ENCODE measurements at places on chromosomes 5 and 9.
A peak's percentile ranks its signal among the peaks of the same experiment; 100 is the strongest.

GRCh38 chr5:151862811-151863472 lies 61.7 kb downstream of the GLRA1 start:
- no peak for DNase-seq

- no peak for DNase-seq
Observed at GRCh38 chr5:30050056-30050815, 1143.2 kb upstream of the CDH6 start.

- DNase-seq, result peak; percentile 71
Observed at GRCh38 chr5:54671111-54671531, 153.6 kb downstream of the SNX18 start.

GRCh38 chr5:66180282-66181155 lies 36.4 kb downstream of the SREK1 start:
- no peak for DNase-seq

DNA sequence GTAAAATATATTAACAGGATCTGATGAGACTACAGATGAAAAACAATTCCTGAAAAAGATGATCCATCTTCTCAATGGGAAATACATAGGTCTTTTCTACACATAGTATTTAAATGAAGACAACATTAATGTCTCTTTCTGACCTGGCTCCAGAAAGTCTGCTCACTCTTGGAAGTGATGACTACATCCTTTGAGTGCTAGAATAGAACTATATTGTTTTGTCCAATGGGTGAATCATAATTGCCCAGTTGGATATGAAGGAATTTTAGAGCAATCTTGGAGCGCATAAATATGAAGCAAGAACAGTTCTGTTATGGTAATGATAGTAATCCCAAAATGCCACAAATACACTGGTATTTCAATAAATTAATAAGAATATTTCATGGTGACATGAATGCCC lies 322.1 kb downstream of the DEPDC1B start:
- no peak for DNase-seq

DNA sequence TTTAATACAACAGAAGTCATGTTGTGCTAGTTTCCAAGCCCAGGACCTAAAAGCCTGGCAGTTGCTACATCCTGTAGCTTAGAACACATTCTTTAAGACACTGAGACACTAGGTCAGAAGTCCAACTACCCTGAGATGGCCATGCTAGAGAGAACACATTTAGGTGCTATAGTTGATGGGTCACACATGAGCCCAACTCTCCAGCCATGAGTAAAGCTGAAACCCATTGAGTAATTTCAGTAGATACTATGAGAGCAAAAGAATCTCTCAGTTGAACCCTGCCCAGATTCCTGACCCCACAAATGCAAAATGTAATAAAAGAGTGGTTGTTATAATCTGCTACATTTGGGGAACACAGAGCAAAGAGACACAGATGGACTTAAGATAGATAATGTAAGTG lies 164.4 kb downstream of the SEMA5A start:
- no peak for DNase-seq

DNA sequence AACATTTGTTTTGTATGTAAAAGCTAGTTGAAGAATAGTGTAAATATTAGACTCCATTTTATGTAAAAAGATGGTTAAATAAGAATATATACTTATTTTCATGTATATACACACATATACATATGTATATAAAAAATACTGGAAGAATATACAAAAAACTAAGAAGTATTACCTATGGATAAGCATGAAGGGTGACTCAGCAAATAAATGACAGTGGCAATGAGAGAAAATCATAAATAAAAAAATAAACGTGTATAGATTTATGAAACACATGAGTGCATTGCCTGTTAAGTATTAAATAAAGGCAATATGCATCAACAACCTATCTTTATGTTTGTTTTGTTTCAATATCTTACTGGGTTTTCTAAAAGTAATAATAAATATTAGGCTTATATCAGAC lies 435.3 kb downstream of the CYLC2 start:
- DNase-seq, result no peak

GRCh38 chr9:36903541-36904435 lies 130.3 kb downstream of the PAX5 start:
- no peak for DNase-seq

DNA sequence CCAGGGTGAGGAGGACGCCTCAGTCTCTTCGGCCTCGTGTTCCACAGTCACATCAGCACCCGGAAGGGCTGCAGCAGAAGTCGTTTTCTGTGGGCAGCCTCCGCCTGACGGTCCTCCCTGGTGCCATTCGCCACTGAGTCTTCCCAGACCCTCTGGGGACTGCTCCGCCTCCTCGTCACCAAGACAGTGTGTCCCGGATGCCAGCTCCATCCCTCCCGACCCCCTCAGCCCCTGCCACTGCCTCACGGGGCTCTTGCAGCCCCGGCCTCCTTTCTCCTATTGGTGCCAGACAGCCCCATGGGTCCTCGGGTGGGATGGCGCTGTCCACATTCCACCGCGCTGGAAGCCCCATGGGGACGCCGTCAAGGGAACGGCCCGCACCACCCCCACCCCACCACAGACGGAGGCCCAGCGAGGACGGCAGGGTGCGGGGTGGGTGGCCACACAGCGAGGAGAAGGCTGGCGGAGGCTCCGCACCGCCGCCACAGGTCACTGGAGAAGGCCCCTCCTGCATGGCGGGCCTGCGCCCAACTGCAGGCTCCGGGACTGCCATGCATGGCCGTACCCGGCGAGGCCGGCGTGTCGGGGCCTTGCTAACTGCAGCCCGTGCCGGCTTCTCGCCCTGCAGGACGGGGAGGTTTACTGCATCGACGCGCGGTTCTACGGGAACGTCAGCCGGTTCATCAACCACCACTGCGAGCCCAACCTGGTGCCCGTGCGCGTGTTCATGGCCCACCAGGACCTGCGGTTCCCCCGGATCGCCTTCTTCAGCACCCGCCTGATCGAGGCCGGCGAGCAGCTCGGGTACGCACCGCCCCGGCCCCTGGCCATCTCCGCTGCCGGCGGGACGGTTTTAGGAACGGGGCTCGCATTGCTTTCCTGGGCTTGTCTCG lies 43.6 kb upstream of the CACNA1B start:
- DNase-seq, result no peak

DNA sequence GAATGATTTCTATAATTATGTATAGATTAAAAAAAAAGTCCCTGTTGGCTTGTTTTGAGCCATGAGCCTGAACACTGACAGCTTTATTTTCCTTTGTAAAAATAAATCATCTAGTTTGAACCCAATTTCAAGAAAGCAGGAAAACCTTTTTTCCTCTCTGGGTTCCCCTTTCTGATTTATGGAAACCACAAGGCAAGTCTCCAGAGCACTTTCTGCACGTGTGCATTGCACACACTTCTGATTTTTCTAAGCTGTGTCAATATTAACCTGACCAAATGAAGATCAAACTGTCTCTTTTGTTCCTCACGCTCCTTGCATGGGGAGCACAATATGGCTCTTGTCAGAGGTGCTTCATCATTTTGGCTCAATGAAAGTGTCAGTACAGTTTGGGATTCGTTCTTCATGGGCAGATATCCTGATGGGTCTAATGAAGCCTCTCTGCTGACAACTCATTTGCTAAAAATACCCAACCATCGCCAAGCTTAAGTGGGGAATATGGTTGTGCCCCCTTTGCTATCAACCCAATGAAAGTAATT lies 39.2 kb upstream of the PCA3 start:
- DNase-seq, result no peak

- DNase-seq, result no peak
Observed at GRCh38 chr5:160699301-160699700, 152.7 kb downstream of the ATP10B start.

DNA sequence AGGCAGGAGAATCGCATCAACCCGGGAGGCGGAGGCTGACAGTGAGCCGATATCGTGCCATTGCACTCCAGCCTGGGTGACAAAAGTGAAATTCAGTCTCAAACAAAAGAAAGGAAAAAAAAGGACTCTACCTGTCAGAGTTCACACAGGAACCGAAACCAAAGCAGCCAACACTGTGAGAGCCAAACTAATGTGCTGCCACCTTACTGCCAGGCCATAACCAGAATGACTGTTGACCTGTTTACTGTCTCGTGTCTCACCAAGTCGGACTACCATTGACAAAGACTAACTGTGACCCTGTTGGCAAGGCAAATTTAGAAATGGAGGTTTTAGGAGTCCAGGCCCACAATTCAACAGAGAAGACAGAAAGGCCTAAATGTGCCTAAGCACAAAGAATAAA lies 112.4 kb downstream of the ANXA2R start:
- DNase-seq, result no peak

DNA sequence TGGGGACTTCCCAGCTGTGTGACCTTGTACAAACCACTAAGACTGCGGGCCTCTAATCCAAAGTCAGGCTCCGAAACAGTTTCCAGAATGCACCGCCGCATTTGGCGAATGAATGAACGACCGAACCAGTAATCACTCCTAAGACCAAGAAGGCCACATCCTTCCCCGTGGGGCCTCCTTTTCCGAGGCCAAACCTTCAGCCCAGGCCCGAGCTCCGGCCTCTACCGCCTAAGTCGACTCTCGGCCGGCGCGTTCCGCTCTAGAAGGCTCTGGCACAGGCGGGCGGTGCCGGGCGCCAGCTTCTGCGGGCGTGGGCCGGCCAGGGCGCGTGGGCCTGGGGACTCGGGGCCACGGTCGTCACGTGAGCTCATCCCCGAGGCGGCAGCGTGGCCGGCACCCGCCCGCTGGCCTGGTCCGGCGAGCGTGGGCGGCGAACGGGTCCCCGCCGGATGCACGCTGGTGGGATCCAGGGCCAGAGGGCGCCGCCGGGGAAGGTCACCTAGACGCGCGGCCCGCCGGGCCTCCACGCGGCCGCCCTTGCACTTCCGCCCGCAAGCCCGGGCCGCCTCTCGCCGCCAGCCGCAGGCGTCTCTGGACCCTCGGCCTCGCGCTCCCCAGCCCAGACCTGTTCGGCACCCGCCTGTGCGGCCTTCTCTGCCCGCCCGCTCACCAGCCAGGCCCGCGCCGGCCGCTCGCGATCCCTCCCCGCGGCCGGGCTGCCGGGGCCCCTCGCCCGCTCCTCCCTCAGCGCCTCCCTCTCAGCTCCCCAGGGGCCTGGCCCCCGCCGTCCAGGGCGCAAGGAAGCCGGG lies 754 bp downstream of the VDAC1 start:
- DNase-seq, result no peak

- no peak for DNase-seq
Observed at GRCh38 chr5:17189381-17190036, 27.9 kb upstream of the BASP1 start.

GRCh38 chr5:64612344-64612961 lies 77.8 kb upstream of the SHISAL2B start:
- no peak for DNase-seq

DNA sequence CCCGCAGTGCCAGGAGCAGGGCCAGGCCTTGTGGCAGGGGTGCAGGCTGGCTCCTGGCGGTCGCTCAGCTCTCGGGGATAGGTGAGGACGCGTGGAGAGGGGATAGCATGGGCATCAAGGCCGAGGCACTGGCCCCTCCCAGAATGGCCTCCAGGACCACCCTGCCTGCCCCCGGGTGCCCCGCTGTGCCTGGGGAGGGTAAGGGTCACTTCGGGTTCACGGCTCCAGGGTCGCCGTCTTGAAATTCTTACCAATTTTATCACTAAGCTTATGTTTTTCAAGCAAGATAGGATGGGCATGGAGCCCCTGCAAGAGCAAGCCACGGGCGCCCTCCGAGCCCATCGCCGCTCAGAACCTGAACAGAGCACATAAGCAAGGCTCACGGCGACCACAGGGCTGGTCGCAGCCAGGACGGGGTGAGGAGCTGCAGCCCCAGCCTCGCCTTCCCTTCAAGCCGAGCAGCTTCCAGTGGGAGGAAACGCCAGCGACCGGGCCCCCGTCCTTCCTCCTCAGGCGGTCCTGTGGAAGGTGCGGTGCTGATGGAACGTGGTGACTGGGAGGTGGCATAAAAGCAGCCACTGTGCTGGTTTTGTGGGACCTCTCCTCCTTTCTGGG lies 14.2 kb upstream of the CLPTM1L start:
- no peak for DNase-seq
